Liver (tissue), 10 donors: ENCODE measurements at places on chromosomes 7 and 10. TPM values are rescaled to one million over a fixed set of nuclear protein-coding genes. Genes with fewer than 3 reads are reported as not detected.

Gene GSTK1
- 195 TPM for polyA plus RNA-seq

GRCh38 chr10:113004069-113004618 lies 54.1 kb downstream of the TCF7L2 start:
- DNase-seq, result no peak

DNA sequence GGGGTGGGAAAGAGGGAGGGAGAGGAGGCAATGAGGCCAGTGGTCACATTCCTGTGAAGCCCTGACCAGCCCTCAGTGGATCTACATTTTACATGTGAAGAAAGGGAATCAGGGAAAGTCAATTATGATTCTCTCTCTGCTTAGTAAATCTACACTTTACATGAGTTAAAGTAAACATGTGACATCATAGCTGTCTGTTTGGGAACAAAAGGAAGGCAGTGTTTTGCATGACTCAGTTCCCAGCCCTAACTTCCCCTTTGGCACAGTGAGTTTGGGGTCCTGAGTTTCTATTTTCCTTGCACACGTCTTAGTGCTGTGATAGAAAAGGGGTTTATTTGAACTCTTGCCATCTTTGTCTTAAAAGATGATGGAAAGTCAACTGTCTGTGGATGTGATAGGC lies 615.1 kb downstream of the SDK1 start:
- no peak for DNase-seq

GRCh38 chr10:116627386-116627933 lies 6.7 kb downstream of the PNLIPRP2 start:
- no peak for DNase-seq

GRCh38 chr10:8583096-8583495 lies 528.6 kb downstream of the GATA3 start:
- DNase-seq, result no peak

Gene TAS2R41
- polyA plus RNA-seq, result not detected

Gene PDLIM1
- polyA plus RNA-seq, result 66.7 TPM

Gene LMTK2
- 4.5 TPM for polyA plus RNA-seq

- no peak for DNase-seq
Observed at GRCh38 chr10:91925022-91925320, 1.4 kb downstream of the BTAF1 start.

- DNase-seq, result no peak
Observed at GRCh38 chr10:100864978-100865377, 47.8 kb upstream of the SLF2 start.

- no peak for DNase-seq
Observed at GRCh38 chr10:10786109-10787090, 231.3 kb upstream of the CELF2 start.

GRCh38 chr7:155951554-155952158 lies 139.4 kb upstream of the SHH start:
- no peak for DNase-seq

DNA sequence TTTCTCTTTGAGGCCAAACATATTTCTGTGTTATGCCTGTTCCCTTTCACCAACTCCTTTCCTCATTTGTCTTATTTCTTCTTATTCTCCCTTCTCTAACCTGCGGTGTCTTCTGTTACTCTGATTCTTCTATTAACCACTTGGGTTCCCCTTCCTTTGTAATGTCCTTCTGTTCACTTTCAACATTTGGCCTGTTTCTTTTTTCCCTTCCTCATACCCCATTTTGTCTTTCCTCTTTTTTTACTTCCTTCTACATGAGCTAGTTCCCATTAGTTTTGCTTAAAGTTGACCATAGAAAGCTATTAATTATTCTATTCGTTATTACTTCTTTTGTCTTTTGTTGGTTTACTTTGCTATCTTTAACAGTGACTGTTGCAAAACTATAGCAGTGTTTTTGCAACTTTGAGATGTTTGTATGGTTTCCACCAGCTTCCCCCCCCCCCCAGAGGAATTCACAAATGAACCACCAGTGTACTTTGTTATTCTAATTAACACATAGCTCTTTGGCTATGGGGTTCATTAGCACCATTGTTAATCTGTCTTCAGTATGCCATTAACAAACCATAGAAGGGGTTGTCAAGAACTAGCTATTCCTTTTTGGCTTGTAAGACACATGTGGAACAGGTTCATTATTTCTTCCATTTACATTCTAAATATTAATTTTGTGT lies 2.9 kb downstream of the LRGUK start:
- DNase-seq, result no peak

Gene CUZD1
- polyA plus RNA-seq, result 0.07 TPM

Gene CYCS
- 74.3 TPM for polyA plus RNA-seq

- DNase-seq, result no peak
Observed at GRCh38 chr7:88092676-88092999, 127.2 kb downstream of the SRI start.

- DNase-seq, result no peak
Observed at GRCh38 chr10:89002226-89002978, 11.8 kb downstream of the FAS start.

Gene NXPH1
- not detected for polyA plus RNA-seq

Gene CTAGE4
- polyA plus RNA-seq, result 1.4 TPM

- DNase-seq, result no peak
Observed at GRCh38 chr10:12377658-12378290, 28.4 kb downstream of the CAMK1D start.

Gene KLLN
- polyA plus RNA-seq, result 0.21 TPM

Gene GATA3
- 0.51 TPM for polyA plus RNA-seq

Gene NPSR1
- not detected for polyA plus RNA-seq

Gene TMEM196
- not detected for polyA plus RNA-seq

Gene GPRIN2
- polyA plus RNA-seq, result 0.15 TPM
